ENCODE measurements at places on chromosomes 2 and 18.

DNA sequence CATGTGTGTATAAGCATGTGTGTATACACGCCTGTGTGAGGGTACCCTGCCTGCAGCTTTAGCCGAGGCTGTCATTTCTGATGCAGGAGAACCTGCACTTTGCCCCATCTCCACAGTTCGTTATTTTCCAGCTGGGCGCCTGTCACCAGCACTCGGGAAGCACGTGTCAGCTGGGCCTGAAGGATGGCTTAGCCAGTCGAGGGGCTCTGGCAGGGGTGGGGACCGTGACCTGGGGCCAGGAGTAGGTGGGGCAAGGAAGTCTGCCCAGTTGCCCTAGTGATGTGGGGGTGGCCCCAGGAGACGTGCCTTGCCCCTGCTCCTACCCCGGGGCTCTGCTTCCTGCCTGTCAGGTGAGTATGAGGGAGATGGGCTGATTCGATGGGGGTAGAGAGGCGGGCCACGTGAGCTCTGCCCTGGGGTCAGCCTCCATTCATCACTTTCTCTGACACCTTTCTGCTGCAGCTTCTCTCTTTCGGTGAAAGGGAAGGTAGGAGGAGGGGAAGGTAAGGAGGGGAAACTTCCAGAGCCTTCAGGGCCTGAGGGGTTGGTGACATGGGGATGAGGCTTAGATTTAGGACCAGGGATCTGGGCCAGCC lies 130.6 kb upstream of the SKOR2 start:
- no peak for DNase-seq

- no peak for DNase-seq
Measured at GRCh38 chr2:19649785-19650380, 251.9 kb downstream of the TTC32 start.

DNA sequence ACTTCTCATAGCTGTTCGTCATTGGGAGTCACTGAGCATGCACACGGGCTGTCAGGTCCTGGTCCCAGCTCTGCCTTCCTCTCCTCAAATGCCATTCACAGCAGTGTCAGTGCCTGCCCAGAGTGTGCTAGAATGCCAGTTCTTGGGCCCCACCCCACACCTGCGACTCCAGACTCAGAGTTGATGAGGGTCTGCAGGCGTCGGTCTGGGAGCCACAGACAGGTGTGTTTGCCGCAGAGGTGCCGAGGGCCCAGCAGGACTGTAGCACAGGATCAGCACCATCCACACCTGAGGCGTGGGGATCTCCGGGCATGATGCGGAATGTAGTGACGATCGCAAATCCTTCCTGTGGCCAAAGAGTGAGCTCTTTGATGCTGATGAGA lies 56.5 kb downstream of the AGAP1 start:
- DNase-seq, result no peak

- DNase-seq, result no peak
Measured at GRCh38 chr2:123670286-123670685, 354.8 kb upstream of the CNTNAP5 start.

DNA sequence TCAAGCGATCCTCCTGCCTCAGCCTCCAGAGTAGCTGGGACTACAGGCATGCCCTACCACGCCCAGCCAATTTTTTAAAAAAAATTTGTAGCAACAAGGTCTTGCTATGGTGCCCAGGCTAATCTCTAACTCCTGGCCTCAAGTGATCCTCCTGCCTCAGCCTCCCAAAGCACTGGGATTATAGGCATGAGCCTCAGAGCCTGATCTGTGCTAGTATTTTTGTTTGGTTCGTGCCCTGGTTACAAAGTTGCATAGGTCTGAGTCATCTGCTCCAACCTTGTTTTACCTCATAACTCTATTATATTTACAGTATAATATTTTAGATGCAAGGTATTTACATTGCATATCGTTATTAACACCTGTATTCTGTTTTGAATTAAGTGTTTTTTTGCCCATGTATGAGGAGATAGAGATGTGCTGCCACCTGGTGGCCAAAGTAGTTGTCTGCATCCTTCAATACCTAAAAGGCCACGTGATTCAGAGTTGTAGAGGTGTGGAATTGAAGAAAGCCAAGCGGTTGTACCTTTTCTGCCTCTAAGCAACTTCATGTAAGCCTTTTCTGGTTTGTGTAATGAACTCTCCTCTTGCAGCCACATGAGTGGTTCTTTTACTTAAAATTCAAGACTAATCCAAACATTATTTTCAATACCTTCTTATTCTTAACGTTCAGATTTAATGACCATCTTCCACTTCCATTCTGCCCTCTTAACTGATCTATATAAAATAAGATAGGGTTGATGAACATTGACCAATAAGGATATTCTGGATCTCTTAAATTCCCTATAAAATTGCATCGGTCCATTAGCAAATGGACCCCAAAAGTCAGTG lies 19.9 kb upstream of the CABYR start:
- DNase-seq, result peak; percentile 74

GRCh38 chr2:191202209-191202721 lies 42.9 kb upstream of the MYO1B start:
- no peak for DNase-seq

DNA sequence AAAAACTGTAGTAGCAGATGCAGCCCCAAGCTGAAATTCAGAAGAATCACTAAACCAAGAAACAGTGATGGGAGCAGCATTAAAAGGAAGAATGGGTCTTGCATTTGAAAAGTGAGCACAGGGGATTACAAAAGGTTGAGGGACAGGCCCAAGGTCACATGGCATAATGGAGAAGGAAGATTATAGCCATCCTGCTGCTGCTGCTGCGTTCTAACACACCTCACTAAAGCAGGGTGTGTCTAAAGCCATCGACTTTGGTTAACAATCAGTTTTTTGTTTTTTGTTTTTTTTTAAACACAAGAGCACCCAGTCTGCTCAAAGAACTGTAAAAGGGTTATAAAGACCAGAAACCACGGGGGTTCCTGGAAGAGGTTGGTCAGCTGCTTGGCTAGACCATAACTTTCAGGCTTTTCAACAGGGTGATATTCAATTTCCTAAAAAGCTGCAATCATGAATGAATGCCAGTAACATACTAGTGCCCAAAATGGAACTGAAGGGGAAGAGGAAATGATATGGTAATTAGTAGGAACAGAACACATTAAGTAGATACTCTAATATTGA lies 102.6 kb downstream of the MYO5B start:
- no peak for DNase-seq

DNA sequence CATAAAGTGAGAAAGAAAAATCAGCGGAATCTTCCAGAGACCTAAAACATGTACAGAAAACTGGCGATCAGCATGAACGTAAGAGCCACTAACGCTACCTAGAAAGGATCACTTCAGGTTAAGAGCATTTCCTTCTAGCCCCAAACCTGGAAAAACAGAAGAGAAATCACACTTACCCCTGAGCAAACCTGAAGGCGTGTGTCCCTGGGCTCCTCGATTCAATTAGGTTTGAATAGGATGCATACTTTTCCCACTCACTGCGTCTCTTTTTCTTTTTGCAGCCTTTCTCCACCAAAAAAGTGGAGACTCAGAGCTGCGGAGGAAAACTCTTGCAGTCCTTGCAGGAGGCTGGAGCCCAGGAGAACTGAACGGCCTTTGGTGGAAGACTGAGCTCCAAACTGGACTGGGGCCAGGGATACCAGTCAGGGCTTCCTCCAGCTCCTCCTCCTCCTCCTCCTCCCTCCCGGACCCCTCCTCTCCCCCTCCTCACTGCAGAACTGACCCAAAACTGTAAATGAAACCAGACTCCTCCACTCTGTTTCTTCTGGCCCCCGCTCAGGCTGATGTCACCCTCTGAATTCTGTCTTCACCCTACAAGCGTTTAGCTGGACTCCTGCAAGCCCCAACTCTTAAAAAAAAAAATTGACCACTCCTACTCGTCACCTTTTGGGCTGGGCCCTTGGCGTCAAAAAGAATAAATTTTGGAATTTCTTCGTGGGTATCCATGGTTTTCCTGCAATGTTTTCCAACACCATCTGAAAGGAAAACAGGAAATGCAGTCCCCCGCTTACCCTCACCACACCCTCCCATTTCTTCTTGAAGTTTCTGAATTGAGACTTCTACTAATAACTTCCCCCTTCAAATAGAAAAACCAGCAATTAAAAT lies at the start of gene COL6A3:
COL6A3 (minus strand) TSS at position 388 of the 885 bp plus-strand sequence. CDS start 17,347 bp downstream, outside the sequence.
- DNase-seq, result no peak

GRCh38 chr2:12008425-12009061 lies 262.1 kb downstream of the LPIN1 start:
- DNase-seq, result no peak

DNA sequence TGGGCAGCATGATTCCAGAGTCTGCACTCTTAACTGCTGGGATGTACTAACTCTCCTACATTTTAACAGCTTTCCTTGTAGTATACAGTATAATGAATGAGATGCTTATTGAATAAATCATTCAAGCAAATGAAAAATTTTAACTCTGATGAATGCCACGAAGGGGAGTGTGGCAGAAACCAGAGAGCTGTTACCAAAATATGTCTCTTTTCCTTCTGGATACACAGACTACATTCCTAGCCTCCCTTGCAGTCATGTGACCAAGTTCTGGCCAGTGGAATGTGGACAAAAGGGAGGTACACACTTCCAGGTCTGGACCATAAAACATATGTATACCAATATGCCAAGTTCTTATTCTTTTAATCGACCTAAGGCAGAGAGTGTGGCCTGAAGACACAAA lies 1.7 kb upstream of the EML4 start:
- DNase-seq, result no peak

Data from activated CD4-positive, alpha-beta T cell treated with anti-CD3 and anti-CD28 coated beads, Interleukin-2, amount 50 U/mL, for 24 hours (primary cell).